Type B pancreatic cell (in vitro differentiated cells): ENCODE measurements at places on chromosomes 11 and 22. TPM values are rescaled to one million over a fixed set of nuclear protein-coding genes. Genes with fewer than 3 reads are reported as not detected.

DNA sequence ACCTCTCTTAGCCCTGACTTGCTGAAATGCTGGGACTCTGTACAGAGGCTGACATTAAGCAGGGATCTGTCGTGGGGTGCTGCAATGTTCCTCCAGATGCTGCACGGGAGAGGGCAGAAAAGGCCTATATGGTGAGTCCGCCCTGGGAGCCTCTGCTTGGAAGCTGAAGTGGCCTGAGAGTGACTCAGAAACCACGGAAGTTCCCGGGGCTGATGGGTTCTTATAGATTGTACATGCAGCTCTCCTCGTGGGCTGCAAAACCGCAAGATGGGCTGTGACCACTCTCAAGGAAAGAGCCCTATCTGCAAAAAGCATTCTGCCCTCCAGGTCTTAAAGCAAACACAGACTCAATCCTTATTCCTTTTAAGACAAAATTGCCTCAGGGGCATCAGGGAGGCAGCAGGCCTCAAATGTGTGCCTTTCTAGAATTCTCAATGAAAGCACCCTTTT lies 5.8 kb upstream of the SLC43A3 start:
- DNase-seq = no peak

Gene RIBC2
- total RNA-seq = 5.1 and 8.8 TPM in 2 replicates

Gene PAX6
- total RNA-seq = 18.9 and 23.8 TPM in 2 replicates

Gene DNAJB7
- total RNA-seq = 0.10 TPM in 1 of 2 replicates, not detected in the other

DNA sequence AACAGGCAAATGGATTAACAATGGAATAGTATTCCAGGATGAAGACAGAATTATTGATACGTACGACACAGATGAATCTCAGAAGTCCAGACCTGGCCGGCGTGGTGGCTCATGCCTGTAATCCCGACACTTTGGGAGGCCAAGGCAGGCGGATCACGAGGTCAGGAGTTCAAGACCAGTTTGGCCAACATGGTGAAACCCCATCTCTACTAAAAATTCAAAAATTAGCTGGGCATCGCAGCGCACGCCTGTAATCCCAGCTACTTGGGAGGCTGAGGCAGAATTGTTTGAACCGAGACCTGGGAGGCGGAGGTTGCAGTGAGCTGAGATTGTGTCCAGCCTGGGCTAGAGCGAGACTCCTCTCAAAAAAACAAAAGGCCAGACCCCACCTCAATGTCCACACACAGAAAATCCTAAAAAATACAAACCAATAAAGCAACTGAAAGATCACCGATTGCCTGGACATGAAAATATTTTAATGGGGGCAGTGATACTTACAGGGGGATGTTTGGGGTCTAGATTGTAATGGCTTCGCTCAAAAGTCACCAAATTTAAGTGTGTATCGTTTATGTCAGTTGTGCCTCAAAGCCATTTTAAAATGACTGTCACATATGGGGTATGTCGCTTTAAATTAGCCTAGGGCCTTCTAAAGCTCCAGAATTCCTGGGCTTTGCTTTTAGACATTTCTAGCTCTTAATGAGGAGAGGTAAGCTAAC lies 3.8 kb downstream of the RPS25 start:
- DNase-seq = no peak

GRCh38 chr22:50305923-50306566 lies 1.4 kb downstream of the PLXNB2 start:
- DNase-seq = no peak

DNA sequence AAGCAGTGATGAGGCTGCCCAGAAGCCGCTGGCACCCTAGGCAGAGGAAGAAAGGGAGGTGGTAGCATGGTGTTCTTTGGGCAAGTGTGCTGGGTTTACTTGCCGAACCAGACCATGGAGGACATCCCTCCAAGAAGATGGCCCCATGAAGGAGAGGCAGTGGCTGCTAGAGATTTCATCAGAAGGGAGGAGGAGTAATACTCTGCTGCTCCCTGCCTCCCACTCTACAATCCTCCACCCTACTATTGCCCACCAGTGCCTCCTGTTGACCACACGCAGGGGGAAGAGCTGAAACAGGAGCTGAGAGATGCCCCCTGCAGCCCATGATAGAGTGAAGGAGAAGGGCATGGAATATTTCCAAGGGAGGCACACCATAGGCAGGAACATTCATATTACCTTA lies 51.0 kb upstream of the PRSS23 start:
- DNase-seq = no peak

Gene EIF4G2
- 1,043 and 1,092 TPM in 2 replicates for total RNA-seq

DNA sequence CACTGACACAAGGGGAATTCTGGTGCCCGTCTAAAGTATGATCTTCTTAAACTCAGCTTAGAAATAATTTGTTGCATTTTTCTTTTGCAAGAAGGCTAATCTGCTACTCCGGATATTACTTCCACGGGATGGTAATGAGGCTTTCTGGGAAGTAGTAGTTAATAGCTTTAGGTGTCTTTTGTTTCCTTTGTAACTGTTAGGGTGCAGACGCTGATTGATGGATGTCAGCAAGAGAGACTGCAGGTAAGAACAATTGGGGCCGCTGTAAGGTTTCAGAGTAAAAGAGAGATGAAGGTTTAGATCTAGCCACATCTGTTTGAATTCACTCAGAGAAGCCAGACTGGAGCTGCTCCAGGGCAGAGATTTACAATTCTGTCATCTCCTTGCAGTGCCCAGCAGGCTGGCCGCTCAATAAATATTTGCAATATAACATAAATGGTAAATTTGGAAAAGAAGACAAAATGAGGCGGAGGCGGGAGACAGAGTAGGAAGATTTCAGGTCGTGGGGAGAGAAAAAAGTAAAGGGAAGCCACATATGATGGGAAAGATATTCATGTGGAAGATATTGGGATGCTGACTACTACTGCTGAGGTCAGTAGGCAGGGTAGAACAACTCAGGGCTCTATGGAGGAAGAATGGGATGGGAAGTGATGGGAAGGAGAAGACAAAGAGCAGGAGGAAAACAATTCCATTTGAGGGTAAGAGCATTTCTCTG lies 320.5 kb downstream of the AASDHPPT start:
- no peak for DNase-seq

Gene TIGD3
- total RNA-seq = 1.2 and 1.3 TPM in 2 replicates

Gene SLC25A1
- 83.2 and 94.4 TPM in 2 replicates for total RNA-seq

Gene BTG4
- not detected in 2 replicates for total RNA-seq

DNA sequence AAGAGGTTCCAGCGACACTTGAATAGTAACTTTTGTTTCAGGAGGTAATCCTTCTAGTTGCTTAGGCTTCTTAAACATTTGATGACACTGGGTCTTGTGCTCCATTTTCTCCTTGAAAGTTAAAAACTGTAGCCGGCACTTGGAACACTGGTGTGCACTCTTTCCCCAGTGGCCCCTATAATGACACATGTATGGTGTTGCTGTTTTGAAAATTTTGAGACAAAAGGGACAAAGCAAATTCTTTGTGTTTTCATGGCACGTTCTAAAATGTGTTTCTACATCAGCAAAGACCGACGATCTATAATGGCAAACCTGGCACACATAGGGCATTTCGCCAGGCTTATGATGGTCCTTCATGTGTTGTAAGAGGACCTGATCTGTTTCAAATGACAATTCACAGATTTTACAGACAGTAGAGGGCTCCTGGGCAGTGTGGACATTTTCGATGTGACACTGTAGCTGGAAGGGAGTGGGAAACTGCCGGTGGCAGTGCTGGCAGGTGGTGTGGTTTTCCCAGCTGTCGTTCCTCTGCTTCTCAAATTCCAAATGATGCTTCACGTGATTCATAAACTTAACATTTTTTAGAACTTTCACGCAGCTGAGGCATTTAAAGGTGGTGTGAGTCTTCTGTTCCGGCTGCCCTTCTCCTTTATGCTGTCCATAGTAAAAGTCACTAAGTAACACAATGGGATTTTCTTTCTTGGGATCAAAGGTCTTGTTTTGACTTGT lies 20.5 kb downstream of the ZNF280B start:
- DNase-seq = no peak

DNA sequence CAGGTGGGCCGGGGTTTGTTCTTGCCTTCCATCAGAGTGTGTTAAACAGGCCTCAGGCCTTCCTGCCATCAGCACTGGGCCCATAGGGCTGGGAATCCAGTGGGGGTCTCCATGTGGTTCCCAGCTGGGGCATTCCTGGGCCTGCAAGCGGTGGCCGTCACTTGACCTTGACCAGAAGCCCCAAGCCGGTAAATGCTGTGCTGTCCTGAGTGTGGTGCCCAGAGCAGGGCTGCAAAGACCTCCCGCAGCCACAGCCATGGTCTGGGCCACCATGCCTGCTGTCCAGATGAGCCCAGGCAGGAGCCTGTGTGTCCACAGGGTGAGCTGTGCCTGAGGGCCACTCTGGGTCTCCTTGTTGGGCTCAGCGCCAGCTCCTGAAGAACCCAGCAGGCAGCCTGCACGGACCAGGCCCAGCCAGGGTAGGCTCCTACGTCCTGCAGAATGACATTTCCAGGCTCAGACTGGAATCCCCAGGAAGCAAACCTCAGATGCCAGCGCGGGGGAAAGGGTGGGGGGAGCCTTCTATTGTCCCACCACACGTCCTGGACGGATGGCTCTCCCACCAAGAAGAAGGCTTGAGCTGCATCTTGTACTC lies 117.3 kb downstream of the KCNQ1OT1 start:
- DNase-seq = peak; percentile 65

DNA sequence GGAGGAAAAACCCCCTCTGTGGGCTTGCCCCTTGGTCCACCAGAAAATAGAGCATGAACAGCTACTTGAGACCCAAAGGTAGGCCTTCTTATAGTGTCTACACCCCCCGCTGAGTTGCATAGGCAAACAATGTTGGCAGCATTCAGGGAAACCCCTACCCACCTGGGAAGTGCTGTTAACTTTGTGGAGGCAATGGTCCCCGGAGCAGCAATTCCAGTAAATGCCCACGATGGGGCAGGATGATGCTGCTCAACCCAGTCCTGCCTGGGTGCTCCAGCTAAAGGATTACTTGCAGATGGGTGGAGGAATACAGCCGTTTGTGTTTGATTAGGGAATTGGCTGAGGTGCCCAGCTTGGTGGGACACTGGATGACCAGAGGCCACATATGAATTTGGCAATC lies 381.3 kb upstream of the ANO5 start:
- DNase-seq = no peak

GRCh38 chr11:10204021-10204420 lies 90.0 kb downstream of the SBF2 start:
- no peak for DNase-seq

DNA sequence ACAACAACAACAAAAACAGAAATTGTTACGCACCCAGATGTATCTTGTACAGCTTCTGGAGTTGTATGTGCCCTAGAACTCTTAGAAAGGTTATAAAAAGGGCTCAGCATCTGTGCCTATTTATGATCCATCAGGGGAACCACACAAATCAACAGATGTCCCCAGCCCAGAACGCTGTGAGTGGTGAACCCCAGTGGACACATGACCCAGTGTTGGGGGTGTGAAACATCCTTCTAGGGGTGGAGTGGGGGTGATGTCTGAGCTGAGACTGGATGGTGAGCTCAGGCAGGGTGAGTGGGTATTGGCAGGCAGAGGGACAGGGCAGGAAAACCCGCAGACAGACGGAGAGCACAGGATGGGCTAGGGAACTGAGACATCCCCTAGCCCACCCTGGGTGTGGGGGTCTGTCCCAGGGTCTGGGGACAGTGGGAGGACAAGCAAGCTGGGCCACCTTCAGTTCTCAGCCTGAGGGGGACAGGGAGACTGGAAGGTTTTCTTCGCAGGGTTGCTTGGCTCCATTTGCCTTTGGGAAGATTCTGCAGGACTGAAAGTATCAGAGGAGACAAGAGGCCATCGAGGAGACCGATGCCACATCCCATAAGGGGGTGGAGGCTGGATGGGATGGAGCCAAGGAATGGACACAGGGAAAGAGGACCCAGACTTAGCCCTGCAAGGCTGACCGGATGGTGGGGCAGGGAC lies 5.8 kb upstream of the EMID1 start:
- DNase-seq = no peak

Gene KCNK7
- total RNA-seq = 0.36 and 1.1 TPM in 2 replicates

- no peak for DNase-seq
Observed at GRCh38 chr11:1994121-1994520, 3.5 kb downstream of the H19 start.

Gene DEUP1
- total RNA-seq = 0.24 and 0.40 TPM in 2 replicates

Gene WNT7B
- 14.8 and 16.4 TPM in 2 replicates for total RNA-seq

GRCh38 chr11:134683860-134684259 lies 271.8 kb upstream of the B3GAT1 start:
- DNase-seq = no peak

GRCh38 chr11:17985517-17985916 lies 27.3 kb downstream of the SERGEF start:
- no peak for DNase-seq

- DNase-seq = no peak
Observed at GRCh38 chr11:13907678-13908077, 54.8 kb upstream of the SPON1 start.

Gene GPR83
- 0.36 and 0.43 TPM in 2 replicates for total RNA-seq

- no peak for DNase-seq
Observed at GRCh38 chr11:130580372-130580771, 131.9 kb downstream of the ADAMTS15 start.

DNA sequence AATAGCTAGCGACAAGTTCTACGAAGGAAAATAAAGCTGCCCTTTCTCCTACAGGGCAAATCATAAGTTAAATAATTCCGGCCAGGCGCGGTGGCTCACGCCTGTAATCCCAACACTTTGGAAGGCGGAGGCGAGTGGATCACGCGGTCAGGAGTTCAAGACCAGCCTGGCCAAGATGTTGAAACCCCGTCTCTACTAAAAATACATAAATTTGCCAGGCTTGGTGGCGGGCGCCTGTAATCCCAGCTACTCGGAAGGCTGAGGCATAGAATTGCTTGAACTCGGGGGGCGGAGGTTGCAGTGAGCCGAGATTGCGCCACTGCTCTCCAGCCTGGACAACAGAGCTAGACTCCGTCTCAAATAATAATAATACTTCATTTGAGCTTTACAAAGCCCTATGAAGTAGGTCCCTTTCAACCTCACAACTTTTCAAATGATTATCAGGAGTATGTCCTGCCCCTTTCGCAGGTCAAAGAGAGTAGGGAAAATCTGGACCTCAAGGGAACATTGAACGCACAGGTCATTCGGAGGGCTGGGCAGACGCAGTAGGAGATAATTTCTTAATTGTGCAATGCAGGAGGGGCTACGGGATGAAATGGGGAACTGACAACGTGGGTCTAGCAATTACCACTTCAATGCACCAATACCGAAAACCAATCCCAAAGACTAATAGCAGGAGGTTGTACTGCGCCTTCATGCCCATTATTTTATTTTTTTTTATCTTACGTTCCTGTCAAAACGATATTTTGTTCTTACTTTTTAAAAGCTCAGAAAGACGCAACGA lies 590 bp downstream of the COMMD9 start:
- DNase-seq = no peak

- no peak for DNase-seq
Observed at GRCh38 chr11:130452176-130452575, 3.7 kb downstream of the ADAMTS15 start.

DNA sequence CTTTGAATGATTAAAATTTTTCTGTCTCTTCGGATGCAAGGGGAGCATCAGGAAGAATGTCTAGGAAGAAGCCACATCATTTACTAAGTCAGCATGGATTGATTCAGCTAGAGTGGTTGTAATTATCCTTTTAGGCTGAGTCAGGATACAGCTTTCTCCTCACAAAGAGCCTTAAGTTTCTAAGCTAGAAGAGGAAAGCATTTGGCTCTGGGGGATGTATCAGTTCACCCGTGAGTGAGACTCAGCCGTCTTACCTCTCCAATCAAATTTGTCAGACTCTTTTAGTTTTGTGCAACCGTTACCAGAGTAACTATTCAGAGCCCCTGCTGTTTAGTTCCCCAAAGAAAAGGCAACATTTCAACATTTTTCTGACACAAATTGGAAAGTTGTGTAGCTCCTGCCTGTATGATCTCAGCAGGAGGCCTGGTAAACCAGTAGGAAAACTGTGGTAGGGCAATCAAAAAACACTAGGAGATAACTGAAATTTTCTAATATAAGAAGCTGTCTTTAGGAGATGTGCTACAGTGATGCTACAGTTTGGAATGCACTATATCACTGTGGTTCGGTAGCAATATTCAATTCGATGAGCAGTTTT lies 432.4 kb upstream of the LUZP2 start:
- no peak for DNase-seq

Gene HEPN1
- total RNA-seq = not detected in 2 replicates

Gene MB
- total RNA-seq = 0.36 and 0.48 TPM in 2 replicates
